ENCODE measurements at places on chromosomes 11 and 22.

DNA sequence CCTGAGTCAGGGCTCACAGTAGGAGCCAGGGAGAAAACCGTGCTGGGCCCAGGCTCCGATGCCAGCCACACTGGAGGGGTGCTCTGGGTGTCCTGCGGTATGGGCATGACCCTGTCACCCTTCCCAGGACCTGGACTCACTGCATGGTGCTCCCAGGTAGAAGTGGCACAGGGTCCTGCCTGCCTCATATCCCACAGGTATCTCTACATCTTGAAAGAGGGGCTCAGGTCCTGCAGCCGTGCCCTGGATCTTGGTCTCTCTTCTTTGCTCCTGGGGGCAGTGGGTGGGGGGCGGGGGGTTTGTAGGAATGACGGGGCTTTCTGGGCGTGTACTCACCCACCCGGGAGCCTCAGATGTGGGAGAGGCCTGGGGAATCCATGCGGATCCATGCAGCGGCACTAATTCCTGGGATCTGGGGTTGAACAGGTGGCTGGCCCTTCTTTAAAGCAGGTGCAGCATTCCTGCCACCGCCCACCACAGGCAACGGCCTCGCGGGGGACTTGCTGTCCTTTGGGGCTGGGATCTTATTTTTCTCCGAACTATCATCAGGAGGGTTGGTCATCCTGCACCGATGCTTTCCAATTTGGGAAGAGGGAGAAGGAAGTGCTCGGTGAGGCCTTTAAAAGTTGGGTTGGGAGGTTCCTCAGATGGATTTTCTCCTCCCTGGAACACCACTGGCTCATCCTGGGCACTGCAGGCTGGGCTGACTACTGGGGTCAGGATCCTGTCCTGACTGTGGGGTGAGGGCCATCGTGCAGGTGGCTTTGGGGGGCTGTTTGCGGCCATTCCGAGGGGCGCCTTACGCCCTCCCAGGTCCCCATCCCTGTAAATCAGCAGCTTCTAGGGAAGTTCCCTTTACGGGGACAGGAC, 886.4 kb downstream of the BRD1 start:
- peak; percentile 37 for DNase-seq

GRCh38 chr22:23437779-23438178, 142.3 kb downstream of the IGLL1 start:
- DNase-seq, result peak; percentile 34

DNA sequence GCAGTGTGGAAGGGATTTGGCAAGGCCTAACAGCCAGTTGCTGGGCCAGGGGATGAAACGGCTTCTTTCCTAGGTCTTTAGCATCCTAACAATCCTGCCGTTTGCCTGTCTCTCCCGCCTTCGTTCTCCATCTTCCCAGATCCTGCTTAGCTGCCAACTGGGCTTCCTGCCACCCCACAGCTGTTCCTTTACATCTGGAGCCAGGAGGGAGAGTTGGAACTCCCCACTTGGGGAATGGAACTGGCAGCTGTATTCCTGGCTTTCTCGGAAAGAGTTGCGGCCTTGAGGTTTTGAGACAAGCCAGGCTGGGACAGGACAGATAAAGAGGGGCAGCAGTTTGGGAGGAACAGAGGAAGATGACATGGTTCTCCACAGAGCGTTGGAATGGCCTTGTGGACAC, 59.6 kb downstream of the ST3GAL4 start:
- DNase-seq, result no peak

- no peak for DNase-seq
Observed at GRCh38 chr11:102276783-102277182, 40.5 kb upstream of the BIRC3 start.

DNA sequence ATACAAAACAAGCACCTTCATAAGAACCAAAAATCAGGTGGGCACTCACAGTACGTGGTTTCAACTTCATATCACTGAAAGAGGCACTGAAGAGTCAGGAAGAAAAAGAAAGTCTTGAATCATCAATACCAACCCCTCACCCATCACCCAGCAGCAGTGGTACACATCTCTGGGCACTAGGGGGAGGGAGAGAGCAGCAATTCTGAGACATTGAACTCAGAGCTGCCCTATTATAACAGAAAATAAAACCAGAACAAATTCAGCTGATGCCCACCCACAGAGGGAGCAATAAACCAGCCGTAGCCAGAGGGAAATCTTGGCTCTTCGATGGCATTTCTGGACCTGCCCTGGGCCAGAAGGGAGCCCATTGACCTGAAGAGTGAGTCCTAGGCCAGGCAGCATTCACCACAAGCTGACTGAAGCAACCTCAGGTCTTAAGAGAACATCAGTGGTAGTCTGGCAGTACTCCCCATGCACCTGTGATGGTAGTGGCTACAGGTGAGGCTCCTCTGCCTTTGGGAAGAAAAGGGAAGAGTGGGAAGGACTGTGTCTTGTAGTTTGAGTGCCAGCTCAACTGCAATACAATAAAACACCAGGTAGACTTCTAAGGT, 42.2 kb upstream of the FAM181B start:
- peak; percentile 83 for DNase-seq

- DNase-seq, result no peak
Observed at GRCh38 chr11:125977333-125977732, 31.5 kb downstream of the VSIG10L2 start.

GRCh38 chr11:34585735-34586487, 35.0 kb upstream of the EHF start:
- no peak for DNase-seq

- DNase-seq, result no peak
Observed at GRCh38 chr11:133723056-133723455, 122.3 kb downstream of the SPATA19 start.

- no peak for DNase-seq
Observed at GRCh38 chr11:129270446-129270845, 78.3 kb upstream of the ARHGAP32 start.

GRCh38 chr22:29706486-29706885, 13.3 kb upstream of the CABP7 start:
- DNase-seq, result no peak

GRCh38 chr22:37300551-37301017, 18.3 kb downstream of the CYTH4 start:
- no peak for DNase-seq

GRCh38 chr22:50571264-50572175, 6.7 kb downstream of the CPT1B start:
- no peak for DNase-seq

DNA sequence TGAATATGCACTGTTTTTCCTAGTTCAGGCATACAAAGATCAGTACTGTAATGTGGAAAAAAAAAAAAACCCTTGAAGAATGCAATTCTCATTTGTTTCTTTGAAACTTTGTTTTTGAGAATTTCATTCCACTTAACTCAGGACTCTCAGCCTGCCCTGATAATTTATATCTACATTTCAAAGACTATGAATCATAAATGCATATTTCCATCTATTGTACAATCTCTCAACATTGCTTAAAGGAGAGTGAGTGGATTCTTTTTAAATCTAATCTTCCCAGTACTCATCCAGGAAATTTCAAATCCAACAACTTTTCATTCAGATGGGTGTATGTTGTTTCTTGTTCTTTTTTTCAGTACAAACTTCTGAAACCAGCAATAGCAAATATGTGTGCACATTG, 322.2 kb upstream of the DDI1 start:
- DNase-seq, result no peak

GRCh38 chr11:112388496-112388895, 127.8 kb upstream of the PLET1 start:
- no peak for DNase-seq

GRCh38 chr11:15418921-15419320, 304.2 kb downstream of the INSC start:
- no peak for DNase-seq

GRCh38 chr22:31646186-31647019, 15.6 kb downstream of the PISD start:
- DNase-seq, result no peak

Measured in H1 (cell line).